Right lung (tissue), 10 donors: ENCODE measurements at places on chromosomes 12 and 14. TPM values are rescaled to one million over a fixed set of nuclear protein-coding genes. Genes with fewer than 3 reads are reported as not detected.

DNA sequence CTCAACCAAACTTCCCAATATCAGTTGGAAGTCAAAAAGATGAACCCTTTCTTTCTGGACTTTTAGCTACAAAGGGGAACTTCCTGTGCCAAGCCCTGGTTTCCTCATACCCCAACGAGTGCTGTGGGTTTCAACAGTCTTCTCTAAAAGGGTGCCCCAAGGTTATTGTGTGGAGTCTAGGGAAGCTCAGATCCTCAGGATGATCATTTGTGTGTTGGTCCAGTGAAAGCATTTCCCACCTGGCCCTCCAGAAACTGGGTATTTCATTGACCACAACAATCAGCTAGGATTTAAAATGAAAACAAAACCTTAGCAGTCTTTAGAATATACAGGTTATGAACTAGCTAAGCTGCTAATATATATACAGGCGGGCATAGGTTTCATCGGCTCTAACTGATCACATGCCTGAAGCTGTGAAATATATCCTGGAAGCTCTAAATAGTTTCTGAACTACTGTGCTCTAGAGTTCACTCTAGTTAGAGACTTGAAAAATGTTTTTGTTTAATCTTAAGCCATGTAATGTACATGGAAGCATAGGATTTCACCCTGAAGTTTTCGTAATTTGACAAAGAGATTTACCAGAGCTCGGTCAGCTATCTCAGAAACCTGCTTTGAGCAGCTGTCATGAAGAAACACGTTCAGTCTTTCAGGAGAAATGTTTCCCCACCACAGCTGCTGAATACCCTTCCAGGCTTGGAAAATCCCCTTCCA is 29.6 kb downstream of the P2RX4 start:
- no peak for DNase-seq

DNA sequence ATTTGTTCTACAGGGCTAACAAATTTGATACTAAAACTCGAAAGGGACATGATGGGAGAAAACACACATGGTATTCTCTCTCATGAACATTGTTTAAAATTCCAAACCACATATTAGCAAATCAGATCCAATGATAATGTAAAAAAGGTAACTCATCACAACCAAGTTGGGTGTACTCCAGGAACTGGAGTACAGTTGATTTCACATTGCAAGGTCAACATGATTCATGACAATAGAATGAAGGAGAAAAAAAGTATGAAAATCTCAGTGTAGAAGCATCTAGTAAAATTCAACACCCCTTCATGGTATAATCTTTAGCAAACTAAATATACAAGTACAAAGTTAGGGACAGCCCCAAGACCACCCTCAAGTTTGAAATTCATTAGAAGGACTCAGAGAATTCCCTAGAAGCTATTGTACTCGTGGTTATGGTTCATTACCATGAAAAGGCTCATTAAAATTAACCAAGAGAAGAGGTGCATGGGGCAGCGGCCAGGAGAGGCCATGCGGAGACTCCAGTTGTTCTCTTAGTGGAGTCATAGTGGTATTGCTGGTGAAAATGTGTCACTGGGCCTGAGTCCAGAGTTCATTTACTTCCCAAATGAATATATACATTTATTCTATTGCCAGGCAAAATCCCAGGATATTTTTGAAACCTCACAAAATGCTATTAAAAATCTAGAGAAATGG is 3.1 kb upstream of the CDCA4 start:
- no peak for DNase-seq

HPD gene
- polyA plus RNA-seq, result 0.34 TPM

DNA sequence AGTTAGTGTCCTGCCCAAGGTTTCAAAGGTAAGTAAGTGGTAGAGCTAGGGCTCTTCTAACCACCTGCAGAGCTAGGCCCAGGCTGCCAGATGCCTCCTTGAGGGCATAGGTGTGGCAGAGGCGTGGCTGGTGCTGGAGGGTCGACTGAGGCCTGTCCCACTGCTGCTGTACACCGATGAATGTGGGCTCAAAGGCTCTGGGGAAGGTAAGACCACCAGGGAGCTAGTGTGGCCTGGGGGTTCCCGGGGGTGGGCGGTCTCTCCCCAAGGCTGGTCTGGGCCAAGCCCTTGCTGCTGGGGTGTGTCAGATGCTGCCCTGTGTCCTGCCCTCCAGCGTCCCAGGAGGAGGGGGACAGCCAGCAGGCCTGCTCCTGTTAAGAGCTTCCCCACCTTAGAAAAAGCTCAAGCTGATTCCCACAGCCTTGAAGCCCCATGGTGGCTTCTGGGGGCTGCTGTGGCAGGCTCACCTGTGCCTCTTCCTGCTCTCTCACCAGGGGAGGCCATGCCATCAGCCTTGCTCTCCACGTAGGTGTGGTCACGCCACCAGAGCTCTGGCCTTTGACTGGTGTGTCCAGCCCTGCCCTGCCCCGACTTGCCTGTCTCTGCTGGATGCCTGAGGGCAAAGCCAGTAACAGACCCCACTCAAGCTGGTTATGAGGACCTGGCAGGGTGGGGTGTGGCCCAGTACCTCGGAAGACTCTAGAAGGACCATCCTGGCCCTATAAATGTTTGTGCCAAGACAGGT is 36.8 kb downstream of the SH2B3 start:
- no peak for DNase-seq

- no peak for DNase-seq
Observed at GRCh38 chr12:91654087-91654486, 471.5 kb upstream of the DCN start.

DNA sequence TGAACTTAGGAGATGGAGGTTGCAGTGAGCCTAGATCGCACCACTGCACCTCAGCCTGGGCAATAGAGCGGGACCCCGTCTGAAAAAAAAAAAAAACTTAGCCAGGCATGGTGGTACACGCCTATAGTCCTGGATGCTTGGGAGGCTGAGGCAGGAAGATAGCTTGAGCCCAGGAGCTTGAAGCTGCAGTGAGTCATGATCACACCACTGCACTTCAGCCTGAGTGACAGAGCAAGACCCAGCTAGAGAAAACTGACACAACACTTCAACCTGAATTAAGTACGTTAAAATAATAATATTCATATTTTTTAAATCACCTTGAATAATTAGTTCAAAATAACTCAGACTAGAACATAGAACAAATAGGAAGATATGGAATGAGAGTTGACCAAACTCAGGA is 5.7 kb upstream of the CATSPERB start:
- DNase-seq, result no peak

GRCh38 chr14:71086567-71086966 is 179.3 kb downstream of the PCNX1 start:
- DNase-seq, result no peak
